ENCODE measurements at places on chromosomes 2 and 18. TPM values are rescaled to one million over a fixed set of nuclear protein-coding genes. Genes with fewer than 3 reads are reported as not detected.
A peak's percentile ranks its signal among the peaks of the same experiment; 100 is the strongest.

Gene PFN4
- total RNA-seq: 0.46 TPM

Gene LOXHD1
- total RNA-seq: 0.62 TPM

Gene GYPC
- total RNA-seq: 111 TPM

Gene FNDC4
- 2.0 TPM for total RNA-seq

Gene ZBTB7C
- 2.6 TPM for total RNA-seq

Gene RUFY4
- total RNA-seq: not detected

Gene DSG2
- total RNA-seq: 37.1 TPM

Gene REG3A
- not detected for total RNA-seq

- DNase-seq: no peak
Measured at GRCh38 chr2:31011587-31011986, 126.7 kb downstream of the GALNT14 start.

DNA sequence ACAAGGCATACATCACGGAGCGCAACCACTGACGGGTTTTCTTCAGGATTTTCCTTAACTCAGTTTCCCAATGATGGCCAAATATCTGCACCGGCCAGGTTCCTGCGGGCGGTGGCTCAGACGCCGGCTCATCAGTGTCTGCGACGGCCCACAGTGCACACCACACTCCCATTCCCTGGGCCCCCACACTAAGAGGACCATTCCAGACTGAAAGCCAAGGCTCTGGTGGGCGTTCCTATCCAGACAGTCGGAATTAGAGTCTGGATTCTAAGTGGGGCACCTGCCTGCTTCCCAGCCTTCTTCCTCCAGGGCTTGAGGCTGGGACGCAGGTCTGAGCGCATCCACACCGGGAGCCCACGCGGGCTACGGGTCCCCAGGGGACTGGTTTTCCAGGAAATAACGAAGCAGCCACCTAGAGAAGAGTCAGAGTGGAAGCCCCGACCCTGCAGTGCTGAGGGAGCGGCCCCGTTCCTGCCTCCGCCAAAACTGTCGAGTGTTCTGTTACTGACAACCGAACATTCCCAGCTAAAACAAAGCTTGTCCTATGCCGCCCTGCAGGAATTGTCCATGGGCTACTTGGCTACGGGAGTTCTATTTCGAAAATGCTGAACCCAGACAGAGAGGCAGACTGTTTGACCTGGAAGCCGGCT, 75.3 kb downstream of the TMEM18 start:
- DNase-seq: no peak

GRCh38 chr18:44679914-44680272, 795 bp upstream of the SETBP1 start:
- peak; percentile 76 for DNase-seq

- no peak for DNase-seq
Measured at GRCh38 chr2:129129087-129129486, 810.4 kb upstream of the HS6ST1 start.

- no peak for DNase-seq
Measured at GRCh38 chr2:61018318-61018755, 282 bp upstream of the PUS10 start.

GRCh38 chr2:151260573-151261230, 961 bp downstream of the RBM43 start:
- no peak for DNase-seq

DNA sequence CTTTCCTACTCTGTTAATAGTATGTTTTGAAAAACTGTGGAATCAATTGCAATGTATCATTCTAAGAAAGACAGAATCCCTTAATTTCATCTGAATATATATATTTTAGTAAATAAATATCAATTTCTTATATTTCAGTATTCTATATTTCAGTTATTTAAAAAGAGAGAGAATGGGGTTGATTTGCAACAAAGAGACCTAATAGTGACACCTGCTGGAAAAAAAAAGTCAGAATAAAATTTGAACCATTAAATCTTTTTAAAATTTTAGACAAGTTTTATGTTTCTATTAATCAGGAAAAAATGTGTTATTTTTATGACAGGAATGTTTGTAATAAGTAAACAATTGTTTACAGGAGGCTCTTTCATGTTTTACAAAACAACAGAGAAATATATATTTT, 20.7 kb upstream of the CCNT2 start:
- DNase-seq: no peak

GRCh38 chr18:75076286-75076685, 132.7 kb downstream of the PTGR3 start:
- DNase-seq: no peak

DNA sequence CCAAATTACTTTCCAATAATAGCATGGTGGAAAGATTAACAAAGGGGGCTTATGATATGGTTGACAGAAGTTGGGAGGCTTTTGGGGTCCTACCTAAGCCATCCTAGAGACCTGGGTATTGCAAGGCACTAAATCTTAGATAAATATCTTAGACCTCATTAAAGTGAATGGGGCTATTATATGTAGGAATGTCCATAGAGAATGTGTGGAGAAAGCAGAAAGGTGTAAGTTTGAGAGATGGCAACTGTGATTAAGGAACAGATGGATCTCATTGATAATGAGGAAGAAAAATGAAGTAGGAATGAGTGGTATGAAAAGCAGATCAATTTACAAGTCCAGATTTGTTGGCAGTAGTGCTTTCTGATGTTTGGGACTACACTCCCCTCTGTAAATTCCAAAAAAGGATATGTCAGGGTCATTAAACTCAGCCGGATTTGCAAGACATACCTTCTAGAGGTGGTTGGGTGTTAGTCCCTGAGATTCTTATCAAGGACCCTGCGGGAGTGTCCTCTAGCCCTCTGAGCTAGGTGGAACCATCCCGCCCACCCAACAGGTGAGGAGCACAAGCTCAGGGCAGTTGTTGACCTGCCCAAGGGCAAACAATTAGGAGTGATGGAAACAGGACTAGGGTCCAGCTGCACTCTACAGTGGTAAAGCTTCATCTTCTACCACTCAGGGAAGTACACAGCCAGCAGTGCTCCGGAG, 12.1 kb downstream of the TCF7L1 start:
- no peak for DNase-seq

GRCh38 chr2:36485521-36485920, 112.4 kb downstream of the FEZ2 start:
- DNase-seq: no peak
